ENCODE measurements at places on chromosomes 7 and 10.
A peak's percentile ranks its signal among the peaks of the same experiment; 100 is the strongest.

DNA sequence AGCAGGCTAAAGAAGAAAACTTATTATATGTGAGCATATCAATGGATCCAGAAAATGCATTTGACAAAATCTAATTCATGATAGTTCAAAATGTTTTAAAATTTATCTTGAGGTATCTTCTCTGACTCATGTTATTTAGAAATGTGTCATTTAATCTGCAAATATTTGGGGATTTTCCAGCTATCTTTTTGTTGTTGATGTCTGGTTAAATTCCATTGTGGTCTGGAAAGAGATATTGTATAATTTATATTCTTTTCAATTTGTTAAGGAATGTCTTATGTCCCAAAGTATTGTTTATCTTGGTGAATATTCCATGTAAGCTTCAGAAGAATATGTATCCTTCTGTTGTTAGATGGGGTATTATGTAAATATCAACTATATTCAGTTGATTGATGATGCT is 942.5 kb downstream of the KCNMA1 start:
- DNase-seq = no peak

- no peak for DNase-seq
Measured at GRCh38 chr7:142539901-142540300, 209.4 kb upstream of the PRSS1 start.

DNA sequence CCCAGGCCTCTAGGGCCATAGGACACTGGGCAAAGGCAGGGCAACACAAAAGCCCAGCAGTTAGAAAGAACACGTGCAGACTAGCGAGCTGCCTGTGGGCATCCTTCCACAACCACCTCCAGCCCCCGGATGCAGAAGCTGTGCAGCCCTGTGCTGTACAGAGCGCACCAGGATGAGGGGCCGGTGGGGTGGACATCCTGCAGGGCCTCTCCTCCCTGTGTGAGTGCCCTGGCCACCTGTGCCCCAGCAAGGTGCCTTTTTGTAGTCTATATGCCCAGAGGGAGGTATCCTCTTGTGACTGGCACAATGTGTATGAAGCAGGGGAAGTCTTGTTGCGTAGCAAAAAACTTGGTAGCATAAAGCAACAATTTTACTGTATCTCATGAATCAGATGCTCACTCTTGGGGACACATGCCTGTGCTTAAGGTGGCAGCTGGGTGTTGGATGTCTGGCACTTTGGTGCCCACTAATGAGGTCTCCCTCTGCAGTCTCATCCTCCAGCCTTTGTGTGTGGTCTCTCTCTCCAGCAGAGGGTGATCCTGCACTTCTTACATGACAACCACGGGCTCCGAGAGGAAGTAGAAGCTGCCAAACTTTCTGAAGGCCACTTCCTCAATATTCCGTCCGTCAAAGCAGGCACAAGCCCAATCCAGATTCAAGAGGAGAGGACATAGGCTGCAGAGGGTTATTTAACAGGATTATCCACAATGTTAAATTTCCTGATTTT is 8.7 kb downstream of the NCAPG2 start:
- DNase-seq = peak; percentile 40

DNA sequence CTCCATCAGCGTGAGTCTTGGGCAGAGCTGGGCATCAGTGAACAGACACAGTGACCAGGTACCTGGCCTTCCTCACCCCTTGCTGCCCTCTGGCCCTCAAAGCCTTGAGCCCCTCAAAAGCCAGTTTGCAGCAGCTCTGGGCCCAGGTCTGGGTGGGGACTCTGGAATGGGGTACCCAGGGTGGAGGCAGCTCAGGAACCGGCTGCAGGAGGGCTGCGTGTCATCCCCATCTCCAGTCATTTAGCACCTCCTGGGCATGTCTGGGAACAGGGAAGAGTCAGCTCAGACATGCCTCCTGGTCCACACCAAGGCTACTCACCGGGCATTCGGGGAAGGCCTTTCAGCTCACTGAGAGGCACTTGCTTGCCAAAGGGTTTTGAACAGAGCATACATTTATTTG is 503.3 kb downstream of the TCERG1L start:
- no peak for DNase-seq

GRCh38 chr7:51276091-51276605 is 40.5 kb downstream of the COBL start:
- DNase-seq = no peak

GRCh38 chr10:116470768-116471415 is 43.2 kb downstream of the PNLIPRP3 start:
- DNase-seq = no peak

All from activated CD4-positive, alpha-beta T cell treated with anti-CD3 and anti-CD28 coated beads, Interleukin-2, amount 50 U/mL, for 1 hour (primary cell).